CD8-positive, alpha-beta memory T cell (primary cell): ENCODE measurements at places on chromosomes 3 and 15. TPM values are rescaled to one million over a fixed set of nuclear protein-coding genes. Genes with fewer than 3 reads are reported as not detected.

The GP5 gene
- total RNA-seq = 0.31 TPM

The SAMD7 gene
- total RNA-seq = not detected

The VPS18 gene
- total RNA-seq = 17.8 TPM

The ANKRD63 gene
- not detected for total RNA-seq

The CKMT1A gene
- total RNA-seq = not detected

The ASB7 gene
- total RNA-seq = 14.9 TPM

The AADACL2 gene
- not detected for total RNA-seq

The PIGZ gene
- 0.31 TPM for total RNA-seq

The CPB1 gene
- not detected for total RNA-seq

The IL12A gene
- total RNA-seq = not detected

The FETUB gene
- not detected for total RNA-seq

- DNase-seq = no peak
These were observed 31.3 kb upstream of the ATP10A start for GRCh38 chr15:25894371-25894902.

DNA sequence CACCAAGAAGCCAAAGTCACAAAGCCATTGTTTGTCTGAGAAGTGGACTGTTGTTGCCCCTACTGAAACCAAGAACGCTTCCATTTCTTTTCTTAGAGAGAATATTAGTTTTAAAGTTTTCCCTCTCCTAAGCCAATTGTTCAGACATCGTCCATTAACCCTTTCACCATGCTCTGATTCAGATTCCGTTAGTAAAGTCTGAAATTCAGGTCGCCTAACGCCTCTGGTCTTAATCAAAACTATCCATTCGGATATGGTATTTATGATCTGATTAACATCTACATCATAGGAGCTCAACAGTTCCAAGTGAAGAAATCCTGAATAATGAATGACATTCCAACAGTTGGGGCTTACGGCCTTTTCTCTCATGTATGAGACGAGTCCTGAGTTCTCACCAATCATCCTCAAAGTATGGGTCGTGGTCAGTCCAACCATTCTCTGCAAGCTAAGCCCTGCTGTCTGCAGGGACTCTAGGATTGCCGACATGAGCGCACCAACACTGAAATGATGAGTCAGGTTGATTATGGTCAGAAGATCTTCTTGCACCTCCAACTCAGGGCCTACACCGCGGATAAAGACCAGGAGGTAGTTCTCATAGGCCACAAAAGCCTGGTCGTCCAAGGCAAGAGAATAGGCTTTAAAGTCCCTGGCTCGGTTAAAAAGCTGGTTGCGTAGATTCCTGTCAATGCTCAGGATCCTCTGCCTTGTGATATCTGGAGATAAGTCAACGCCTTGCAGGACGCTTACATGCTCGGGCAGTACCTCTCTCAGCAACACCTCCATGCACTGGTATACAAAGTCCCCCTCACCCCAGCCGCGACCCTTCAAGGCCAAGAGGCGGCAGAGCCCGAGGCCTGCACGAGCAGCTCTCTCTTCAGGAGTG, 767 bp downstream of the EPM2AIP1 start:
- DNase-seq = peak; percentile 51

DNA sequence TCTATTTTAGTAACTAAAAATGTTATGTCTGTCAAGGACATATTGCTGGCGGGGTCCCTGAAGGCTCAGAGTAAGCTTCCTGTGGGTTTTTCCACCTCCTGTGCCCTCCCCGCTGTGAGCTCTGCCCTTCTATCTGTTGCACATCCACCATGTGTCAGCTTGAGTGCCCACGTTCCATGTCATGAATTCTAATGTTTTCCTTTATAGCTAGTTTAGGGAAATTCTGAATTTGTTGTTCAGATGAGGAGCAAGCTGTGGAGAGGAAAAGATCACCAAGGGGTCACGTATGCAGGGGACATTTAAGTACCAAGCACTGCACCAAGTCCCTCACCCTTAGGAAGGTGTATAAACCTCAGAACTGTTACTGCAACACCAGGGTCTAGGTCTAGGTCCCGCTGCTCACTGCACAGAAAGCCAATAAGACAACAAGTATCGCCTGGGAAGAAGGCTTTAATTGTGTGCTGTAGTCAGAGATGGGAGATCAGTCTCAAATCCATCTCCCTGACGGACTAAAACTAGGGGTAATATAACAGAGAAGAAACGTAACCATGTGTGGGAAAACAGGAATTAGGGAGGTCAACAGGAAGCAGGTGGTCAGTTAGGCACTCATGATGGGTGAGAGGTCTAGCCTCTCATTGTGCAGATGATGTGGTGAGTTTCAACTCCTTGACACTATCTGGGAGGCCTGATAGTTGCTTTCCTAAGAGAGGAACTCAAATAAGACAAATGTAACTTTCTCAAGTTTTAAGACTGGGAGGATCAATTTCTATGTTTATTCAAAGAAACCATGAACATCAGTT, 9.7 kb downstream of the GP9 start:
- no peak for DNase-seq

DNA sequence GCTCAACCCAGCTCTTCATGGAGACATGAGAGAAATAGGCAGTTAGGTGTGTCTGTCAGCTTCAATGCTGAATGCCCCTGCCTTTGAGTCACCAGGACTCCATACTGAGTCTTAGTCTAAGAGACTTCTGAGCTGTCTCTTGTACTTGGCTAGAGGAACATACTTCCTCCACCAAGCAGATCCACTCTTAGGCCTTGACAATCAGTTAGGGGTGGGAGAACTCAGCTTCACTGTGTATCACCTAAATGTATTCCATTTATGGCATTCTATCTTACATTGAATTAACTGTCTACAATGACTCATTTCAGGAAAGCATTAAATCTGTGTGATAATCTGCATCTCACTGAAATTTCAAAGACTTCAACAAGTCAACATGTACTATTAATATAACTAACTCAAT, 66.0 kb downstream of the STAC start:
- DNase-seq = no peak

- peak; percentile 22 for DNase-seq
These were observed 4.2 kb downstream of the OCA2 start for GRCh38 chr15:28094732-28095521.

GRCh38 chr15:51623386-51623938, 891 bp upstream of the DMXL2 start:
- no peak for DNase-seq

- no peak for DNase-seq
These were observed 61.0 kb downstream of the SCN5A start for GRCh38 chr3:38588371-38588971.

DNA sequence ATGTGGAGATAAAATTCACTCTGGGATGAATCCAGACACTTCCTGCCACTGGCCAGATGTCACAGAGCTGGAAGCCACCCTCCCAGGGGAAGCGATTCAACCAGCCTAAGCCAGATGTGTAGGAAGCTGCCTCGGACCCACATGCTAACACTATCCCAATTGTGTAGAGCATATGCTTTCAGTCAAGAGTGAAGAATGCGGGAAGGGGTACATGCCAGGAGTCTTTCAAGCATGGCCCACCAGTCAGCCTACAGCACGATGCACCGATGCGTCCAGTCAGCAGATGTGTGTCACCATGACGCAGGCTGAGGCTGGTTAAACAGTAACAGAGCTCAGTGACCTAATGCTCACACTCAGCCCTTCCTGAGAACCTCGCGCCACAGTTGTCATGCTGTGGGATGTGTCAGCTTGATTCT, 38.8 kb upstream of the BNC1 start:
- no peak for DNase-seq

DNA sequence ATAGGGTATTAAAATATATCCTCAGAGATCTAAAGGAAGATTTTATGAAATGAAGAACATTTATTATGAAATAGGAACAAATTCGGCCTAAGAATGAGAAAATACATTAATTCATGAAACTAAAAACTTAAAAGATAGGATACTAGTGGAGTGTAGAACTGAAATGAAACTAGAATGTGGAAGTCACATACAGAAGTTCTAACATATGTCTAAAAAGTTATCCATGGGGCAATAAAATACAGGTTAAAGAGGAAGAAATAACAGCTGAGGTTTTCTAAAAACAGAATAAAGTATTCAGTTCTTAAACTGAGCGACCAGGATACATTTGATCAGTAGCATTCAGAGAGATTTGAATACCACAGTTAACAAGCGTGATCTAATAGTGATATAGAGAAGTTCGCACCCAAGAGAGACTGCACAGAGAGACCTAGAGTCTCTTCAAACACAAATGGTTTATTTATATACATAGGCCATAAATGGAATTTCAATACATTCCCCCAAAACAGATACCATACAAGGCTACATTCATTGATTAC, 85.9 kb downstream of the FEZF2 start:
- DNase-seq = no peak

DNA sequence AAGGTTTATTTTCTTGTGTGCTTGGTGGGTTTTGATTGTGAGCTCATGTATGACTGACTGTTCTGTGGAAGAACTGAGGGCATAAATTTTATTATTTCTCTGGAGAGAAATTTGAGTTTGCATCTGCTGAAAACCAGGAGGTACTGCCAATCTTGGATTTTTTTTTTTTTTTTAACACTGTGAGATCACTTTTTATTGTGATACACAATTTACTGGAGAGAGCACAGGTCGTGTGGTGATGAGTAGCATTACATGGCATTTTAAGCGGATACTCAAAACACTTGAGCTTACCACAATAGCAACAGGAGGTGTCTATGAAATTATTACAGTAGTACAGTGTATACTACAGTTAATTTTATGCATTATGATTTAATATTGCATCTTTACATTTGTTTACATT, 237.4 kb downstream of the MFSD1 start:
- DNase-seq = no peak

DNA sequence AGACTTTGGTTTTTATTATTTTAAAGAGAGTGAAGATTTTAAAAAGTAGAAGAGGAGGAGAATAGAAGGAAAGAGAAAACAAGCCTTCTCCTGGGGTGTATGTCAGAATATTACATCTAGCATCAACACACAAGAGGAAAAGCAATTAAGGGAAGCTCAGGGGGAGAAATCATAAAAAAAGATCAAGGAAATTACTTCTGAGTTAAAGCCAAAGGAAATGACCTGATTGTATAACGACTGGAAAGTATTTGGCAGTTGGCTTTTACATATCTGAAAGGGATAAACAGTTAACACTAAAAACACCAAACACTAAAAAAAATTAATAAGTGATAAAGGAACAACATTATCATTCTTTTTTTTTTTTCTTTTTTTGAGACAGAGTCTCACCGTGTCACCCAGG, 58.4 kb downstream of the CPNE4 start:
- no peak for DNase-seq

GRCh38 chr3:195889870-195890295, 18.5 kb downstream of the TNK2 start:
- no peak for DNase-seq

GRCh38 chr15:73957276-73957675, 31.0 kb downstream of the LOXL1 start:
- no peak for DNase-seq

DNA sequence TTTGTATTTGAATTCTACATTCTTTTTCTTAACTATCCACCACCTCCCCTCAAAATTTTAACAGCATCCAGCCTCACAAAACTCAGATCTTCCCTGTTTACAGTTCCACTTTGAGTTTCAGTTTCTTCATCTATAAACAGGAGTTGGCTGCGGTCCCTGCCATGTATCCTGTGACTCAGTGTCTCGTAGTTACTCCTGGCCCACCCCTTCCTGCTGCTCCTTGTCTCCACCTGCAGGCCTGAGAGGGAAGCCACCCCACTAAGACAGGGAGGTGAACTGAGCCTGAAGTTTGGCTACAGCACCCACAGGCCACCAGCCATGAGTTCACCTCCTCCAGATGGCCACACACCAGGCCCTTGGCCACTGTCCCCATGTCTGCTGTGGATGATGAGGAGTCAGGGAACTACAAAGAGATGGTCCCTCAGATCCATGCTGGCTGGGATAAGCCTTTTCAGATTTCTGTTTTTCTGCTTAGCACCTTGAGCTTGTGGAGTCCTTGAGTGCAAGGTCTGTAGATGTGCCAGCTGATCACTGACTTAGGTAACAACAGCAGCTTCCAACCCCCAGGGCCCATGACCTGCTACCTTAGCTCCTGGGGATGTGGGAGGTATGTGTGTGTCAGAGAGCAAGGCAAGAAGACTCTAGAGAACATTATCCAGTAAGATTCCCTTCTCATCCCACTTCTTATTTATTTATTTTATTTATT, 37.5 kb downstream of the CD86 start:
- peak; percentile 9 for DNase-seq

DNA sequence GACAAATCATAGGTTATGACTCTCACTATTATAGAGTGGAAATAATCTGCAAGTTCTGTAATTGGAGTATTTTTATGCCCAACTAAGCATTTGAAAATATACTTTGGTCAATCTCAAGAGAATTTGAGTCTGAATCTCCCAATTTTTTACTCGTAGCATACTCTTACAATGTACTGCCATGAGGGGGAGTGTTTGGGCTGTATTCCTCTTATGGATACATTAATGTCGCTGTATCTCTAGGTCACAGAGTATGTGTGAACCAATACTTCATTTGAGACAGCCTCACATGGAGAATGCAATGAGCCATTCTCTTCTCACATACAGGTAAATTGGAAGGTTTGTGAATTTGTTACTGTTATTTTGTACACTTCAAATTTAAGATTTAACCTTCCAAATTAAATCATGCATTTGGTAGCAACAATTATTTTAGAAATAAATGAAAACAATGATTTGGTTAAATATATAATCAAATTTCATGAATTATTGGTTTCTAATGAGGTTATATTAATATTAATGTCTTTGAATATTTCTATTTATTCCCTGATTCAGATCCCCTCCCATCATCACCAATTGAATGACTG, 5.5 kb upstream of the CD200 start:
- no peak for DNase-seq

DNA sequence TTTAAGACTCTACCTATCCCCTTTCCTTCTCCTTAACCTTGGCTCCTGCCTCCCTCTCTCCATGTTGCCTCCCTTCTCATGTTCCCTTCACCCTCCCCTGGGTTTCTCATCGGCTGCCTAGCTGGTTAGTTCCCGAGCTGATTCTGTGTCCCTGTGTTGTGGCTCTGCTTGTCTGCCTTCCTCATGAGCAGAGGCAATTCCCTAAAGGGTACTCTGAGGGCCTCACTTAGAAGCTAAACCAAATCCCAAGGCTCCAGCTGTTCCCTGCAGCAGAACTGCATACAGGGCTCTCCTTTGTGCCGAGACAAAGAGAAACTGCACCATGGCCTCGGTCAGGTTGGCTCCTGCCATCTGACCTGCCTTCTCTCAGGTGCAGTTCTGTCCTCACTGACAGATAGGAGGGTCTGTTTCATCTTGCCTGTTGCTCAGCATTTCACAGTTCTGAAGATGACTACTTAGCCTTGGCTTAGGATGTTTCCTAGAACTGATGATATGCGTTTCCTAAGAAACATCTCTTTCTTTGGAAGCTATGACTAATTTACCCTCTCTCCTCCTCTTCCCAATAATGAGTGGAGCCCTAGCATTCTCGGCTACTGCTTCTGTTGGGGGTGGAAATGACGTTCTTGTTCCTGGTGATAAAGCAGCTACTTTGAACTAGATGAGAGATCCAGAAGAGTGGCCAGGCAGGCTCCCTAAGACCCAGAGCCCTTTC, 27.1 kb downstream of the DUOX1 start:
- no peak for DNase-seq

GRCh38 chr15:49898097-49898496, 220.9 kb downstream of the ATP8B4 start:
- DNase-seq = no peak
